Stimulated activated CD8-positive, alpha-beta memory T cell treated with anti-CD3 and anti-CD28 coated beads, Interleukin-4, amount 100 ng/mL, for 1 hour (primary cell): ENCODE measurements at places on chromosomes 2 and 18.

DNA sequence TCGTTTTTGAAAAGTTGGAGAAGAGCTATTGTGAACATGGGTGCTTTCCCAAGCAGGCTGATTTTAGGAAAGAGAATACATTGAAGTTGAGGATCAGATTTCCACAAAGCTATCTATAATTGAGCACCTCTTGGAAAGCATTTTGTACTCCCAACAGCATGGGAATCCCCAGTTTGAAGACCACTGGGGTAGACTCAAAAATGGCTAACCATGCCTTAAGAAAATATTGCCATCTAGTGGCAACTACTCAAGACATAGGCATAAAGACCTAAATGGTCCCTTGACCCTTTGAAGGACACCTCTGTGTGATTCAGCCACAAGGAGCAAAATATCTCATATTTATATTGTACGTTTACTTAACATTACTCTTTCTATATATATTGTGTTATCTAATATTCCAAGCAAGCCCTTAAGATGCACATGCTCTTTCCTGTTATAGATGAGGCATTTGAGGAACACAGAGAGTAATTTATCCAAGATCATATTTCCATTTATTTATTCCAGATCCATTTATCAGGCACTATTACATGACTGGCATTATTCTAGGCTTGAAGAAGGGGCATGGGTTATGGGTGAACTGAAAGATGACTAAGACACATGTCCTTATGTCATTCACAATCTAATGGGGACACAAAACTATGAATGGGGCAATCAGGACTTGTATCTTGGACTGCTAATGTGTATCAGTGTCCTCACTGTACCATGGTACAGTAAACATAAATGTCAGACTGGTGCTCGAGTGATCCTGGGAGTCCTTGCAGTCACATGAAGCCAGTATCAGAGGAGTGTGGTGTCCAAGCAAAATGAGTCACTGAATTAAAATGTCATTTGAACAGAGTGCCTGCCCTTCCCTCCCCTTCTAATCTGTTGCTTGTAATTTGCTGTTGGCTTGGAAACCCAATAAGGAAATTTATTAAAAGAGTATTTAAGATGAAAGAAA, 121.0 kb upstream of the XPO1 start:
- DNase-seq, result no peak

GRCh38 chr18:7116792-7117389, 706 bp downstream of the LAMA1 start:
- DNase-seq, result no peak

DNA sequence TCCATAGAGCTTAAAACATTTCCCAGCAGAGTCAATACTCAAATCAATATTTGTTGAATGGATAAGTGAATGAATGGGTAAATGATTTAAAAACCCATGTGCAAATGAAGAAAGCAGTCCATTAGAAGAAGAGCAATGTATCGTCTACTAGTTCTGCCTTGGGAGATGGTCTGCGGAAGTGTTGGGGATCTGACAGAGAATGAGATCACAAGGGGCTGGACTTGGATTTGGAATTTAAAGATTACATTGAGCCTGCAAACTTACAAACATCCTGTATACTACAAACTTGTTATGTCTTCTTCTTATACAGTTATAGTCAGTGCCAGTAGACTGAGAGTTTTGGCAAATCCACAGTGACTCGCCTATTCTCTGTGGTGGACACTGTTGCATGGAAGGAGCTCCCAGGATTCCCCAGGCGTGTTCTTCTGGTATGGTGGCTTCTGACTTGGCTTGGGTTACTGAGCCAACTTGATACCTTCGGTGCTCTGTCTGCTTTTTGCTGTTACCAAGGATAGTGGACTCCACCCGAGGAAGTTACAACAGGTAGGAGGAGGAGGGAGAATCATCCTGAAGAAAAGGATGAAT, 163.3 kb upstream of the SERPINE2 start:
- no peak for DNase-seq

DNA sequence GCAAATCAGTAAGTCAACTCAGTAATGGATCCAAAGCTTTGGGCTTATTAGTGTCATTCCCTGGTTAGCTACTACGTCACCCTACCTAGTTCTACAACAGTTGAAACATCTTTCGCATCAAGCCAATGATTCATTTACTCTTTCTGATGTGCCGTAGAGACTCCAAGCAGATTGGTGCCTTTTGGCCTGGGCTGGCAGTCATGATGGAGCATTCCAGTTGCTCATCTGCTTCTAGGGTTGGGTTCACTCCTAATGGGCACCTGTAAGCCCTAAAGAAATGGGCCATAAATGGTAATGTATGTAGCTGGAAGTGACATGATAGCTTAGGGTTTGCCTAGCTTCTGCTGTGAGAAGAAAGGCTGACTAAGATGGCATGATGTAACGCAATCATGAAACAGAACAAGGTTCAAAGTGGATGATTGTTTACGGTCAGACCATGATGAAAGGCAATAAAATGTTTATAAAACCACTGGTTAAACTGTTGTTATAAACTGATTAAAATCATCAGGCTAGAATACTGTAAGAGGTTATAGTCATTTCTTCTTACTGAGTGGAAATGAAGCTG, 20.4 kb upstream of the CCL20 start:
- DNase-seq, result no peak

- no peak for DNase-seq
Observed at GRCh38 chr2:186855216-186855615, 6.2 kb upstream of the ZSWIM2 start.

- DNase-seq, result no peak
Observed at GRCh38 chr2:152462120-152462519, 127.1 kb downstream of the FMNL2 start.

- DNase-seq, result no peak
Observed at GRCh38 chr2:198753101-198753500, 704.6 kb downstream of the SATB2 start.

- DNase-seq, result no peak
Observed at GRCh38 chr2:21489080-21489479, 365.3 kb downstream of the TDRD15 start.

GRCh38 chr18:33576999-33577646, 896 bp upstream of the ASXL3 start:
- DNase-seq, result no peak

GRCh38 chr18:29531746-29532145, 1354.8 kb upstream of the CDH2 start:
- DNase-seq, result no peak
